ENCODE measurements at places on chromosomes 16 and 17.

DNA sequence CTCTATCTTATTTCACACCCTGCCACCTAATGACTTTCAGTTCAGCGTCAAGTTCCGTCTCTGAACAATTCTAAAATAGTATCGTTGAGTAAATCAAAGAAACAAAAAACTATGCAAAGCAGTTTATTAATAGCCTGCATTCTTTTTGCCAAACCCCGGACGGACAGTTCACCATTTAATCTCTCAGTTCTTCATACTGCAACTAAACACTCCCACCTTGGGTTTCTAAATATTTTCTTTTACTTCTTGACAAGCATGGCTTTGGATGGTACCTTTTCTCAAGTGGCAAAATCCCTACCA, 1.2 kb downstream of the MYH11 start:
- no peak for DNase-seq

DNA sequence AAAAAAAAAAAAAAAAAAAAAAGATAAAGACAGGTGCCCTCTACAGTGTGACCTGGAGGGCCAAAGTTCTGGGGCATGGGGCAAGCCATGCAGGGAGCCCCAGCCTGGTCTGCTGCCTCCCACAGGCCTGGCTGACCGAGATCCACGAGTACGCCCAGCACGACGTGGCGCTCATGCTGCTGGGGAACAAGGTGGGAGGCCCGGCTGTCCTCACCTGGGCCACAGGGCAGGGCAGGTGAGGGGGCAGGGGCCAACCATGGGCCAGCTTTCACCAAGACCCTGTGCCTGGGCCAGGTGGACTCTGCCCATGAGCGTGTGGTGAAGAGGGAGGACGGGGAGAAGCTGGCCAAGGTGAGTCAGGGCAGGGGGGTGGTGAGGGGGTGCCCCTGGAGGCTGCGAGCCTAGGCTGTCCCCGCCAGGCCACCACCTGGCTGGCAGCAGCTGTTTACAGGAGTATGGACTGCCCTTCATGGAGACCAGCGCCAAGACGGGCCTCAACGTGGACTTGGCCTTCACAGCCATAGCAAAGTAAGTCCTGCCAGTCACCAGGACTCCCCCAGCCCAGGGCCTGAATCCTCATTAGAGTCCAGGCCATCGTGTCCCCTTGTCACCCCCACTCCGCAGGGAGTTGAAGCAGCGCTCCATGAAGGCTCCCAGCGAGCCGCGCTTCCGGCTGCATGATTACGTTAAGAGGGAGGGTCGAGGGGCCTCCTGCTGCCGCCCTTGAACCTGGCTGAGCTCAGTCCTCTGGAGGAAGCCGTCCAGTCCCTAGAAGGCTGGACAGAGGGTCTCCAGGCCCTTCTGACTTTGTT, 2.7 kb upstream of the TRAF7 start:
- DNase-seq, result no peak

GRCh38 chr17:2214929-2215615, 88.5 kb downstream of the SMG6 start:
- DNase-seq, result no peak

DNA sequence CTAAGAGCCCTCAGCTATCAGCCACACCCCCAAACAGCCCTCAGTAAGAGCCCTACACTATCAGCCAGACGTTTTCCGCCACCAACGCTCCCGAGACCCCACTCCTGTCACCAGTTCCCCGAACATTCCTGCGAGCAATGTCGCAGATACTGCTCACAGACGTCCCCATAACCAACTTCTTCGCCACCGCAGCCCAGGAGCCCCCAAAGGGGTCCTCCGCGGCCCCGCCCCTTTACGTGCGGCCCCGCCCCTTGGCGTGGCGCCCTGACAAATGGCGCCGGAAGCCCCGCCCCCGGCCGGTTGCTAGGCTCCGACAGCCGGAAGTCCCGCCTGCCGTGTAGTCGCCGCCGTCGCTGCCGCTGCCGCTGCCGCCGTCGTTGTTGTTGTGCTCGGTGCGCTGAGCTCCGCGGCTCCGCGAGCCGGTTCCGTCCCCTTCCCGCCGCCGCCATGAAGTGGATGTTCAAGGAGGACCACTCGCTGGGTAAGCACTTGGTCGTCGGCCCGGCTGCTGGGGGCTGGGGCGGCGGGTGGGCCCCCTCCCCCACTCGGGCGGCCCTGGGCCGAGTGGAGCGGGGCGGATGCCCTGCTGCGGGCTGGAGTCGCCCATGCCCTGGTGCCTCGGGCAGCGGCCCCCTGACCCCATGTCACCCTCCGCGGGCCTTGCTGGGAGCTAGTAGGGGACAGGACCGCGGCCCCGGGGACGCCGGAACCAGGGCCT, at the start of gene GABARAPL2:
Gene GABARAPL2 (plus strand): TSS at position 340 of the 718 bp plus-strand sequence. CDS start 108 bp downstream, at position 448.
- peak; percentile 31 for DNase-seq

Measured in NCI-H510A (cell line).